ENCODE measurements at places on chromosomes 4 and X.

GRCh38 chrX:65811558-65812228 is 144.2 kb downstream of the MSN start:
- DNase-seq: no peak

DNA sequence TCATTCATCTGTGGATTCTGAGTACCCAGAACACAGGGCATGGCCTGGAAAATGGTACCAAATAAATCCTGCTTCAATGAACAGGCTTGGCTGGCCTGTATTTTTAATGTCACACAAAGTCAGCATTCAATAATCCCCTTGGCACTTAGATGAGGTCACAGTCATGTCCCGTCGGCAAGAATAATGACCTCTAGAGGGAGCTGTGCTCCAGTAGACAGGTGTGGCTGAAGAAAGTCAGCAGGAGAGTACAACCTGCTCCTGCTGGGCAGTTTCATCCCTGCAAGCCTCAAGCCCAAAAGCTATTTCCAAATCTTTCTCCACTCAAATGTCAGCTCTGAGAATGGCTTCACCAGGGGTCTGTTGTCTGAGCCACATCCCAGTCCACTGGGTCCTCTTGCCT is 404.0 kb upstream of the F9 start:
- DNase-seq: no peak

DNA sequence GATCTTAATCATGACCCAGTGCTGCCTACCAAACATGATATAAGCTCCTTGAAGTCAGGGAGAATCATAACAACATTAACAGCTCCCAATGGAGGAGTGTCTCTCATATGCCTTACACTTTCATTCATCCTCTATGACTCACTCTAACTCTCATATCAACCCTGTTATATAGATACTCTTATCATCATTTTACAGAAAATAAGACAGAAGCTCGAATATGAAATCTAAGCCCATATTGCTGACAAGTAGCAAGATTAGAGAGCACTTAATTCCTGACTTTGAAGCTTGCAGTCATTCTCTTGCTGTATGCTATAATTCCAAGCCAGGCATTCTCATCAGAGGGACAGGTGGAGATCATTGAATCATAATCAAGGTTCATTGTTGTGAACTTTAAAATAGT is 476.7 kb upstream of the ATOH1 start:
- DNase-seq: no peak

DNA sequence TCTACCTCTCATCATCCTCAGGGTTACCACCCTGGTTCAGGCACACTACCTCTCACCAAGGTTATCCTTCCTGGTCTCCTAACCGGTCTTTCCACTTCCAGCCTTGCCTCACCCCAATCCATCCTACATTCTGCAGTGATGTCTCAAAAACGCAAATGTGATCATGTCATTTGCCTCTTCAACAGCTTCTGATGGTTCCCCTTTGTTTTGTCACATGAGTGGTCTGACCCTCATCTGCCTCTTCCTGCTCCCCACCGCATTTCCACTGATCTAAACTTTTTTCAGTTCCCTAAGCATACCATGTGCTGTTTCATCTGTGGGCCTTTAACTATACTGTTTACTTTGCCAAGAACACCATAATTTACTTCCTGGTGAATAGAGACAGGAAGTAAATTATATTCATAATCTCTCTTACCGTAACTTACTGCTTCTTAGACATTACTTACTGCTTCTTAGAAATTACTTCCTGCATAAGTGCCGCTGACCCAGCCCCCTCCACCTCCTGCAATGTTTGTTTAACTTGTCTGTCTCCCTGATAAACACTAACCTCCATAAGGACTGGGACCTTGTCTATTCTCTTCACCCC is 27.1 kb upstream of the NSUN7 start:
- DNase-seq: no peak

- no peak for DNase-seq
Measured at GRCh38 chrX:123698979-123699520, 33.8 kb downstream of the THOC2 start.

- no peak for DNase-seq
Measured at GRCh38 chrX:30568136-30568535, 9.4 kb downstream of the TASL start.

DNA sequence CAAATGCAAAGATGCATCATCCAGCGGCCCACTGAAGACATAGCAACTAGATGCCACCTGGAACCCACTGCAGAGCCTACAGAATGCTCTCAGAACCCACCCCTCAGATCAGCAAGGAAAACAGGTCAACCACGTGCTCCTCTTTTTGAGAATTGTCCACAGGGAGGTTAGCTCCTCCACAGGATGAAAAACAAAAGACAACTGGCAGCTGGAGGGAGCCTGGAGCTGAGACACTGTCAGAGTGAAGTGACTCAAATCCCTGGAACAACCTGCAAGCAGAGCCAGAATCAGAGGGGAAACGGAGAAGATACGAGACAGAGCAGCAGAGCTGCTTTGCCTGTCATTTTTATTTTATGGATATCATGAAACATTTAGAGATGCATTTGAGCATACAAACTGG is 277.6 kb downstream of the GASK1B start:
- DNase-seq: no peak

DNA sequence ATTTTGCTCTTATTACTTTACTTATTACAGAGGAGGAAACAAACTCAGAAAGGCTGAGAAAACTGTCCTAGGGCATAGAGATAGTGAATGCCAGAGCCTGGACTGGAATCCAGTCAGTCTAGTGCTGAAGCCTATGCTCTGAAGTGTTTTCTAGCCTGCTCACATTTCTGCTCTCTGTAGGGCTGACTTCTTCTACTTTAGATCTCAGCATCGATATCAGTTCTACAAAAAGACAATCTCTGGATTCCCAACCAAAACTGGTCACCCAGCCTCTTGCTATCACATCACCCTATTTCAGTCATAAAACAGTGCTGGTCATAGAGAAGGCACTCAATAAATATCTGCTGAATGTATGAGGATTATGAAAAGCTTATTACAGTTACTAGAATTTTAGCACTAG is 87.2 kb downstream of the FAM13A start:
- DNase-seq: no peak

GRCh38 chr4:89939546-89939945 is 44.9 kb downstream of the MMRN1 start:
- DNase-seq: no peak
